Stimulated activated CD8-positive, alpha-beta memory T cell treated with anti-CD3 and anti-CD28 coated beads, Interleukin-2, amount 100 ng/mL, for 1 hour (primary cell): ENCODE measurements at places on chromosomes 6 and 20.

DNA sequence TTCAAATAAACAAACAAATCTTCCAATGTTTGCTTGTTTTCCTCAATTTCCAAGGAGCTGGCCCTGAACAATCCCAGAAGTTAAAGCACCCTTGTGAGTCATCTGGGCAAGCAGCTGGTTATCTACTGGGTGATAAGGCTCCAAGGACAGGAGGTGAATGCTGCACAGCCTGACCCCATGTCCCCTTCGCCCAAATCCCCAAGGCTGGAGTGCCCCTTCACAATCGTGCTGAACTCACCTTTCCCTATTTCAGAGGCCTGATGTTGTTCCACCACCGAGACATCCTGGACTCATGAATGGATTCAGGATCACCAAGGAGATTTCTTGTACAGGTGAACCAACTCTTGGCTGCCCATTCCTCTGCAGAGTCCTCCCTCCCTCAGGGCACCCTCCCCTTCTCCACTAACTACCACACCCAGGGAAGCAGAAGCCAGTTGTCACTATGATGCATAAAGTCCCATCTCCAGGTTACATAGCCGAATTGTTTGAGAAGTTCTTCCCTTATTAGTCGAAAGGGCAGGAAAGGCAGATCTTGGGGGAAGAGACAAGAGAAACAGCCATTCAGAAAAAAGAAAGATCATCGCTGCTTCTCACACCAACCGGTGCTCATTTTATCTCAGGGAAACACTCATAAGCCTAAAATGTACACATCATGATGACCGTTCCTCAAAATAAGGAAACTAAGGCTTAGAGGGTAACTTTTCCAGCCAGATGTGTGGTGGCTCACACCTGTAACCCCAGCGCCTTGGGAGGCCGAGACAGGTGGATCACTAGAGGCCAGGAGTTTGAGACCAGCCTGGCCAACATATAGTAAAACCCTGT is 138.8 kb upstream of the RREB1 start:
- no peak for DNase-seq

DNA sequence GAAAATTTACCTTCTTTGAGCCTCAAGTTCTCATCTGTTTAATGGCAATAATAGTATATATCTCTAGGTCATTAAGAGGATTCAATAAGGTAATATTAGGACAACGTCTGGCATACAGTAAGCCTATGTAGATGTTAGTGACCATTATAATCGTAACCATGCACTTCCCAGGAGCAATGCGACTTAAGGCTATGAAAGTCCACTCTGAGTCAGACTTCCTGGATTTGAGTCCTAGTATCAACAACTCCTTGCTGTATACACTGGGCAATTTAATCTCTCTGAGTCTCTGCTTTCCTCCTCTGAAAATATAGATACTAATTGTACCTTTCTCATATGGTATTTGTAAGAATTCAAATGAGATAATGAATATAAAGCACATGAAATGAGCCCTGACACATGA is 168.1 kb upstream of the HDDC2 start:
- DNase-seq = no peak

GRCh38 chr20:2394411-2395055 is 13.8 kb downstream of the TGM6 start:
- DNase-seq = no peak

- DNase-seq = no peak
Measured at GRCh38 chr6:69835414-69836179, 30.8 kb upstream of the COL19A1 start.

DNA sequence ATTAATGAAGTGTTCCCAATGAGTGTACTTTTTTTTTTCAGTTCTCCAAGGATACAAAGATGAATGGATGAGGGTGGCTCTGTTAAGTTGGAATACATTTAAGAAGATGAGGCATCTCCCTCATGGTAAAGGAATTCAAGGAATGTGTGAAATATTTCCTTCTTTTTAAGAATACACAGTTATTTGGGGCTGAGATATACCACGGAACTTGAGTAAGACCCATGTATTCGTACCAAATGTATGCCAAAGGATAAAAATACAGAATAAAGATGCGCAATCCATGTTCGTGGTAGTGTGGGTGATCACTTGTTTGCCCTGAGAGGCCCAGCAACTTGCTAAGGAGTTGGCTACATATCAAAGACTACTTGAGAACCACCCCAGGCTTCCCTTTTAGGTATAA is 164.2 kb upstream of the TCF21 start:
- no peak for DNase-seq

DNA sequence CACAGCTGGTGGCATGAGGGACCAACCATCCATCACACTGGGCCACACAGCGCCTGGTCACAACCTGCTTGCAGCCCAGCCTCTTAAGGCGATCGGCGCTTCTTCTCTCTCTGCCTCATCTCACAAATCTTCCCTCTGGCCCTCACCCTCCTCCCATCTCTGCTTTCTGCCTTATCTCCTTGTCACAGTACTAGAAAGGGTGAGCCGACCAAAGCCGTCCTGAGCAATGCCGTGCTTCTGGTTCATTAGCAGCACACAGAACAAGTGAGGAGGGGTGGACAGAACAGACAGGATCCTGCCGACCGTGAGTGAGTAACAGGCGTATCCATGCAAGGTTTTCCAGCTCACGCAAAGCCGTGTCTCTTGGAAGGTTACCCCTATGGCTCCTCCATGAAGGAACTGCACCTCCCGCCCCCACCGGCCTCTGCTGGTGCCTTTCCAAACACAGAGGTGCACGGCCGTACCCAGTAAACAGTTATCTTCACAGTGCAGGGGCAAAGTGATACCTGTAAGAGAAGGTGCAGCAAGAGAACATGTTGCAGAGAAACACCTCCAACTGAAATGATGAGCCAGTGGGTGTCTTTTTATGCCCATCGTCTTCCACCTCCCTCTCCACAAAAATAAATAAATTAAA is 331.7 kb downstream of the FARS2 start:
- no peak for DNase-seq

GRCh38 chr6:96702626-96703025 is 134.7 kb downstream of the GPR63 start:
- no peak for DNase-seq

DNA sequence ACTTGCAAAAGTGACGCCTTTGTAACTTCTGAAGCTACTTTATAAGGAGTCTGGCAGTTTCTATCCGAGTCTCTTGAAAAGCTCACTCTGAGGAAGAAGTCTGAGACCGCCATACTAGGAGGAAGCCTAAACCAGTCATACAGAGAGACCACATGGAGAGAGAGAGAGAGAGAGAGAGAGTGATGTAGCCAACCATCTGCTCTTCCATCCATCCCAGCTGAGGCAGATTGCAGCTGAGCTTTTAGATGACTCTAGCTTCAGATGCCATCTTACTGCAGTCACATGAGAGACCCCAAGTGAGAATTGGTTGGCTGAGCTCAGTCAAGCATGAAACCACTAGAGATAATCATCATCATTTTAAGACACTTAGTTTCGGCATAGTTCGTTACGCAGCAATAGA is 15.0 kb upstream of the DTNBP1 start:
- no peak for DNase-seq

GRCh38 chr6:155272353-155273232 is 8.8 kb downstream of the CLDN20 start:
- DNase-seq = no peak

DNA sequence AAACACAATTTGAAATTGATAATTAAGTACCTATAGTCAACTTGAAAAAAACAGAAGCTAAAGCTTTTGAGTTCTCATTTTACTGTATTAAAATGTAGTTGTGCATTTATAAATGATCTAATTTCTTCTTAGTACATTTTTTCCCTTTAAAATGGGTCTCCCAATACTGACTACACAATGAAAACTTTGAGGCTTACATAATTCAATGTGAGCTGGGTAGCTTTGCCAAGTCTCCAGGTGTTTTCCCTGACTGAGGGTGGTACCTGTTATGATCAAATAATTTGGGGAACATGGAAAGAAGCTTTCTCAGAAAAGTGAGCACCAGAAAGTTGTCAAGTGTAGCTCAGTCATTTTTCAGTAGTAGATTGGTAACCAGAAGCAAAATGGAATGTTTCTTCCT is 74.3 kb downstream of the ARMC2 start:
- no peak for DNase-seq
